Transverse colon (tissue), 4 donors: ENCODE measurements at places on chromosomes 4 and X.
A peak's percentile ranks its signal among the peaks of the same experiment; 100 is the strongest.

DNA sequence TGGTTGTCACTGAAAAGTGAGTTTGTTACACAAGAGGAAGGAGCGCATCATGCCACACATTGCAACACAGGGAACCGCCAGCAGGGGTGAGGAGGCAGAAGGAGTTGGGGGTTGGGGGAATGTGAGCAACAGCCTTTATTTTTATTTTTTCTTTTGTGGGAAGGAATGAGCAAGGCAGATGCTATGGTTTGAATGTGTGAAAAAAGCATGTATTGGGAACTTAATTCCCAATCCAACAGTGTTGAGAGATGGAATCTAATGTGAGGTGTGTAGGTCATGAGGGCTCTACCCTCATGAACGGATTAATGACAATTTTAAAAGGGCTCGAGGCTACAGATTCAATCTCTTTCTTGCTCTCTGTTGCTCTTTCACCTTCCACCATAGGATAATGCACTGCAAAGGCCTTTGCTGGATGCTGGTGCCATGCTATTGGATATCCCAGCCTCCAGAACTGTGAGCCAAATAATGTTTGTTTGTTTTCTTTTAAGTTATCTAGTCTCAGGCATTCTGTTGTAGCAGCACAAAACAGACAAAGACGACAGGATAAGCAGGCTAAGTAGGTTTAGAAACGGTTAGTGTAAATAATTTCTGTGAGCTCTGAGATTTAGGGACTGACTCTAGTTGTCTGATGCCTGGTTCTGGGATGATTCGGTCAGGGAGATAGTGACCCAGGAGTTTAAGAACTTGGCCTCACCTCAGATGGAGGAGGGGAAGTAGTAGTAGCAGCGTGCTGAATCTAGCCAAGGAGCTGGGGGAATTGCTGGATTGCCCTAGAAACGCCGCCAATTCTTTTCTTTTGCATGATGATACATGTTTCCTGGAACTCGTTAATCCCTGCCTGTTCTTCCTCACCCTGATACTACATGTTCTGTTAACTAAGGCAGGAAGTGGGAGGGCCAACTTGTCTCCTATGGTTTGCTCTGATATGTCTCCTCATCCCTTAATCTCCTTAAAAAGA is 156.6 kb upstream of the CTSO start:
- H3K27ac ChIP-seq = no peak overlapping the region
- H3K27me3 ChIP-seq = no peaks in the 10 kb centered on the region
- peaks cover 9% of the 10 kb centered on the region for H3K4me1 ChIP-seq
- H3K4me3 ChIP-seq = no peak overlapping the region
- DNase-seq = no peak

DNA sequence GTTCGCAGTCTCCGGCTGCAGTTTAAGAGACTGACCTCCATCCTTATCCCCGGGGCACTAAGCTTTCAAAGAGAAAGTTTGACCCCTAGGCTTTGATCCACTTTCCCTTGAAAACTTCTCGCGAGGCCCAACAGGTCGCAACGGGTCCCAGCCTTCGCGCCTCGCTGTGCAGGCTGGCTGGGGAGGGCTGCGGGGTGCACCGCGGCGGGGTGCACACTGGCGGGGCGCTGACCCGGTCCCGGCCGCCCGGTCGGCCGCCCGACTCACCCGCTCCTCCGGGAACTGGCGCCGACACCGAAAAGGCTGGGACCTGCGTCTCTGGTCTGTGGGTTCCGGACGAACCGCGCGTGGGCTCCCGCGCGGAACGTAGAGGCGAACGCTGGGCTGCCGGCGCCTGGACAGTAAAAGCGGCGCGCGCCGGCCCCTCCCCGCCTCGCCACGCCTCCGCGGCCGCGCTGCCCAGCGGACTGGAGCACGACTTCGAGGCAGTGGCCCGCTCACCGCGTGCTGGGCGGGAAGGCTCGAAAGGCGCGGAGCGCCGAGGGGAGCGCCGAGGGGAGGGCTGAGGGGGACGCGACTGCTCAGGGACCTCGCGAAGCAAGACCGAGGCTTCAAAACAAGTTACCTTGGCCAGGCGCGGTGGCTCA is at the start of gene TAF7L:
TAF7L (minus strand) TSS at position 378 of the 647 bp plus-strand sequence. CDS start 3,791 bp downstream, outside the sequence.
- peaks cover 6% of the 10 kb centered on the region for H3K27me3 ChIP-seq
- no peaks in the 10 kb centered on the region for H3K4me1 ChIP-seq
- peak within 1 kb of the TSS; percentile 40 for H3K4me3 ChIP-seq

- no peak for DNase-seq
- no peak overlapping the region for H3K4me3 ChIP-seq
- H3K27ac ChIP-seq = no peak overlapping the region
- H3K4me1 ChIP-seq = no peaks in the 10 kb centered on the region
Measured at GRCh38 chr4:137601934-137602333, 69.6 kb upstream of the PCDH18 start.

DNA sequence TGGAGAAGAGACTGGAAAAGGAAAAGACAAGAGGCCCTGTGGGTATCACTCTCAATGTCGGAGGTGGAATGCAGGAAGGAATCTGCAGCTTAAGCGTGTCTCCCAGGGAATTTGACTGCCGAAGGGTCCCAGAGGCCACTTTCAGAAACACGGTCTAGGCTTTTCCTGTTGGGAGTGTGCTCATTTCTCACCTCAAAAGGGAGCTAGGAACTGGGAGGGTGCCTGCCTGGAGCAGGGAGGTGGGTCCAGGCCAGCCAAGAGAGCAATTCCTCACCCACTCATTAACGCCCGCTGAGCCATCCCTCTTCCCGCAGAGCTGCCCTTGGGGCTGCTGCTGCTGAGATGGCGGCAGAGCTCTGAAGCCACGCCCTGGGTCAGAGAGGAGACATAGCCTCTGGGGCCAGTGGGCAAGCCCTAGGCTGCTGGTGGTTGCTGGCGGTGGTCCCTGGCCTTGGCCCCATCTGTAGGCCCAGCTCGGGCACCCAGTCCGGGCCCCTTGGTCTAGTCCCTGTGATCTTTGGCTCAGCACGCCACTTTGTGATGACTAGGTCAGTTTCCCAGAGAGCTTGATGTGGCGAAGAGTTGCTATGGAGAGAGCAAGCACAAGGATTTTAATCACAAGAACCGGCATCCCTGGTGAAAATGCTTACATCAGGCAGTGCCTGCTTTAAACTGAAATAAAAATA is 4.1 kb downstream of the ZNF185 start:
- no peak for DNase-seq
- no peak overlapping the region for H3K27ac ChIP-seq
- no peaks in the 10 kb centered on the region for H3K36me3 ChIP-seq

DNA sequence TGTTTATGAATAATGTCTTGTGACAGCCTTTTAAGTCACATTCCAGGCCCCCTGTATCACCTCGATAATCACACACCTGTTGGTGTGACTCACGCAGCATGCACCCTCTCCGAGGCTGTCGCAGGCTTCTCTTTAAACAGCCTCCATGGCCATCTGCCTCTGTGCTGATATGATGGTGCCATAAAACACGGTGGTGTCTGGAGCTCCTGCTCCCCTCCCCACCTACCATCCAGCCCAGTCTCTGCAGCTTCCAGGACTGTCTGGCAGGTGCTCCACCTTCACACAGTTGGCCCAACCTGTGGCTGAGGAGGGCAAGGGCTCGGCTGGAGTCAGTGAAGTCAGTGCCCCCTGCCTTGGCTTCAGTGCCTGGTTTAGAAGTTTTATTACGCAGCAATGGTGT is 173.8 kb upstream of the RPL34 start:
- H3K27ac ChIP-seq = no peak overlapping the region
- DNase-seq = peak; percentile 42
- no peaks in the 10 kb centered on the region for H3K4me1 ChIP-seq
- no peaks in the 10 kb centered on the region for H3K27me3 ChIP-seq
- H3K4me3 ChIP-seq = no peak overlapping the region

- H3K27me3 ChIP-seq = no peaks in the 10 kb centered on the region
- DNase-seq = no peak
- no peaks in the 10 kb centered on the region for H3K4me1 ChIP-seq
- no peak overlapping the region for H3K27ac ChIP-seq
Measured at GRCh38 chr4:167779280-167779679, 313.1 kb upstream of the ANXA10 start.

- H3K27me3 ChIP-seq = no peaks in the 10 kb centered on the region
- no peak overlapping the region for H3K27ac ChIP-seq
- no peaks in the 10 kb centered on the region for H3K36me3 ChIP-seq
- peaks cover 4% of the 10 kb centered on the region for H3K4me1 ChIP-seq
- DNase-seq = no peak
Measured at GRCh38 chr4:148273501-148273986, 168.7 kb downstream of the NR3C2 start.

DNA sequence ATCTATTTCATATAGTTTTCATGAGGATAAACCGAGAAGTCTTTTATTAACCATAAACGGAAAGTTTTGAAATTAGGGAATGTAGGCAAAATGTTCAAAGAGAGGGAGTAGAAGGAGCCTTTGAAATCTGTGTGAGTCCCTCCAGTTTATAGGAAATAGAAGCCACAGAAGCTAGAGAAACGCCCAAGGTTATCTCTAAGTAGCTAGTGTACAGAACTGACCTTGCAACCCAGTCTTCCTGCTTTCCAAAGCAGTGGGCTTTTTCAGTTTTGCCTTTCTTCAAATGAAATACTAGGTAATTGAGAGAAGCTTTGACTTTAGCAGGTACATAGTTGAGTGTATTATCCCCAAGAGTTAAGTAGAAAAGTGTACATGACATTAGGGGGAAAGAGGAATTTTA is 39.4 kb downstream of the STIM2 start:
- no peaks in the 10 kb centered on the region for H3K4me1 ChIP-seq
- H3K4me3 ChIP-seq = no peak overlapping the region

DNA sequence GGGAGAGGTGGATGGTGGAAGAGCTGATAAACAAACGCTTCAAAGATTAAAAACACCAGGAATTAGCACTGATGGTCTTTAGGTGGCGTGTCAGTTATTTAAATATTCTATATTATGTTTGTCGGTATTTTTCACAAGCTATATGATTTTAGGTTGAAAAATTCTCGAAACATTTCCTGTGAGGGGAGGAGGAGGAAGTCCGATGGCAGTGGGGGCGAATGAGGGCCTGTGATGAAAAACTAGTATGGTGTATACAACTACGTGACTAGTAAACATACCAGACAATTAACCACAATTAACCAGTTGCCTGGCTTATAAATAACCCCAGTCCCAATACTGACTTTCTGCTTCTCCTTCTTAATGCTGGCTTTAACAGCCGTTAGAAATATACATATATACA is 595 bp upstream of the NAP1L2 start:
- H3K27ac ChIP-seq = no peak overlapping the region
- H3K4me1 ChIP-seq = no peaks in the 10 kb centered on the region
- no peaks in the 10 kb centered on the region for H3K27me3 ChIP-seq
- DNase-seq = no peak
- peak overlapping the region; percentile 47 for H3K4me3 ChIP-seq

DNA sequence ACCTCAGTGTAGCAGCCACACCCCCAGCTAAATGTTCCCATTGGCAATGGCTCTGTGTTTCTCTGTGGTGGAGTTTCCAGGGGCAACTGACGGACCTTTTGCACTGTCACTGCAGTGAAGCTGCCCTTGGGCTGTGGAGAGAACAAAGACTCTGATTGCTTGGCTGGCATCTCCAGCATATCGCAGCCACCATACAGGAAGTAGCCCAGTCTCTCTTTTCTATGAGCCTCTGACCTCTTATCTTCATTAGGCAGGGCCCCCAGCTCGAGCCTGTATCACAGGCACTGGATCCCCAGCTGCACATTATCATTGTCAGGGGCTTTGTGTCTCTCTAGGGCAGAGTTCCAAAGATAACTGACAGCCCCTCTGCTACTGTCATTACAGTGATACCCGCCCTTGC is 483.5 kb downstream of the ARAP2 start:
- no peaks in the 10 kb centered on the region for H3K4me1 ChIP-seq
- no peaks in the 10 kb centered on the region for H3K36me3 ChIP-seq
- H3K4me3 ChIP-seq = no peak overlapping the region

DNA sequence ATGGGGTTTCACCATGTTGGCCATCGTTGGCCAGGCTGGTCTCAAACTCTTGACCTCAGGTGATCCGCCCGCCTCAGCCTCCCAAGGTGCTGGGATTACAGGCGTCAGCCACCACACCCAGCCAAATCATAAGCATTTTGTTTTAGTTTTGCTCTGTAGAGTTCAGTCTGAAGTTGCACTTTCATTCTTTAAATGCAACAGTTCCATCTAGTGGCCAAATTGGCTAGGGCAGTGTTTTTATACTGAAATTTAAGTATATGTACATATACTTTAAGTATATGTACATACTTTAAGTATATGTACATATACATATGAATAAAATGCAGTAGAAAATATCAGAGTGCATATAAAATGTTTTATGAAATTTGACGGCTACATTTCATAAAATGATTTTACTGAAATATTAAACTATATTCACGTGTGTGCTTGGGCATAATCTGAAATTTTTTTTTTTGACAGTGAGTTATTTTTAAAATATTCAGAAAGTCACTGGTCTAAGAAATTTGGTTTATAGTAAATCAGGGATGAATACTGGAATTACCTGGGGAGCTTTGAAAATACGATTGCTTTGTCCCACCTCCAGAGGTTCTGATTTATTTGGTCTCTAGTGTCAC is 145.5 kb downstream of the NWD2 start:
- peak; percentile 31 for DNase-seq
- no peaks in the 10 kb centered on the region for H3K36me3 ChIP-seq
- H3K4me1 ChIP-seq = no peaks in the 10 kb centered on the region
- no peak overlapping the region for H3K27ac ChIP-seq
- no peaks in the 10 kb centered on the region for H3K27me3 ChIP-seq

GRCh38 chr4:120718979-120719566 is 203.5 kb downstream of the PRDM5 start:
- no peaks in the 10 kb centered on the region for H3K27me3 ChIP-seq
- peak; percentile 35 for DNase-seq
- no peak overlapping the region for H3K27ac ChIP-seq
- H3K4me3 ChIP-seq = no peak overlapping the region

GRCh38 chr4:79442422-79442821 is 34.4 kb upstream of the GK2 start:
- H3K36me3 ChIP-seq = no peaks in the 10 kb centered on the region
- no peaks in the 10 kb centered on the region for H3K27me3 ChIP-seq
- DNase-seq = no peak
- no peaks in the 10 kb centered on the region for H3K4me1 ChIP-seq
- H3K4me3 ChIP-seq = no peak overlapping the region
- H3K27ac ChIP-seq = no peak overlapping the region

GRCh38 chrX:53133400-53133799 is 39.5 kb downstream of the KANTR start:
- DNase-seq = no peak
- no peaks in the 10 kb centered on the region for H3K4me1 ChIP-seq
- H3K36me3 ChIP-seq = no peaks in the 10 kb centered on the region
- H3K27ac ChIP-seq = no peak overlapping the region
- H3K4me3 ChIP-seq = no peak overlapping the region
- H3K27me3 ChIP-seq = no peaks in the 10 kb centered on the region

DNA sequence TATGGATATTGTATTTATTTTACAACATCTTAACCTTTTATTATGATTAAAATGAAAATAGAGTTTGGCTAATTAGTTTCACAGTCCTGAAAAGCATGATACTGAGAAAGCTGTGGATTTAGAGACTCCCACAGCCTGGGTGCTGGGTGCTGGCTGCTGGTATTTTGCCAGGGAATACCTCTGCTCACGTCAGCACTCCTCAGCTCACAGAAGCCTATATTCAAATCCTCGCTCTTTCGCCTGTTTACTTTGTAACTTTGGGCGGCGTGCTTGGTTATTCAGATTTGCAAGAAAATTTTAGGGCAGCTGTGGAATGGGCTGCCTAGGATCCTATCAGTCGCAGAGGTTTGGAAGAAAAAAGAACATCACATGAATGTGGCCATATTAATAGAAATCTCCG is 261.8 kb downstream of the DCTD start:
- no peaks in the 10 kb centered on the region for H3K27me3 ChIP-seq
- no peak for DNase-seq
- H3K27ac ChIP-seq = no peak overlapping the region
- no peak overlapping the region for H3K4me3 ChIP-seq
